Stimulated activated CD4-positive, alpha-beta T cell treated with anti-CD3 and anti-CD28 coated beads, TNF-alpha, amount 100 ng/mL, for 4 hours (primary cell): ENCODE measurements at places on chromosomes 13 and 19.

DNA sequence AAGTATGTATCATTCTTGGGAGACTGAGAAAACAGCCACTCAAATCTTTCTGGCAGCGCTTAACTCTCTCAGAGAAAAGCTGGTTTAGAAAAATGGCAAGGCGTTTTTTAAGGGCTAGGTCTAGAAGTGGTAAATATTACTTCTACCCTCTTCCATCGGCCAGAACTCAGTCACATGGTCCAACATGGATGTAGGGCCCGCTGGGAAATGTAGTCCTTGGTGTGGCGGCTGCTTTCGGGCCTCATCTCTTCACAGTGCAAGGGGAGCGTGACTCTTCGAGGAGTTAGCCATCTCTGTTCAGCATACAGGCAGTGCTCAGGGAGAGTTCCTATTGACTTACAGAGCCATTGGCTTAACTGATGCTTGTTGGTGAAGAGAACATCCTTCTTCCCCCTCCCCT lies 6.3 kb downstream of the VSTM2B start:
- DNase-seq, result no peak

DNA sequence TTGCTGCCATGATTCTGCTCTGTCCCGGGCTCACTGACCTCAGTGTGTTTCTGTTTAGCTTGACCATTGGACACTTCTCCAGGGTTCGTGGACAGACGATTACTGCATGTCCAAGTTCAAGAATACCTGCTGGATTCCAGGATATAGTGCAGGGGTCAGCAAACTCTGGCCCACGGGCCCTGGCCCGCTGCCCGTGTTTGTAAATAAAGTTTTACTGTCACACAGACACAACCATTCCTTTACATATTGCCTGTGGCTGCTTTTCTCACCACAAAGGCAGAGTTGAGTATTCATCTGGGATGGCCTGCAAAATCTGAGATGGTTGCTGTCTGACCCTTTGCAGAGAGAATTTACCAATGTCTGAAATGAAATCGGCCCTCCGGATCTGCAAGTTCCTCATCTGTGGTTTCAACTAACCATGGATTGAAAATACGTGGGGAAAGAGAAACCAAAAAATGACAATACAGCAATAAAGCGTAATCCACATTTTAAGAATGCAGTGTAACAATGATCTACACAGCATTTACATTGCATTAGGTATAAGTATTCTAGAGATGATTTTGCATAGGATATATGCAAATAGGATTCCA lies 25.9 kb upstream of the F2RL3 start:
- no peak for DNase-seq

- DNase-seq, result no peak
Measured at GRCh38 chr13:75444016-75444415, 38.0 kb downstream of the TBC1D4 start.

- no peak for DNase-seq
Measured at GRCh38 chr13:68895696-68896095, 1211.9 kb upstream of the ATXN8OS start.

DNA sequence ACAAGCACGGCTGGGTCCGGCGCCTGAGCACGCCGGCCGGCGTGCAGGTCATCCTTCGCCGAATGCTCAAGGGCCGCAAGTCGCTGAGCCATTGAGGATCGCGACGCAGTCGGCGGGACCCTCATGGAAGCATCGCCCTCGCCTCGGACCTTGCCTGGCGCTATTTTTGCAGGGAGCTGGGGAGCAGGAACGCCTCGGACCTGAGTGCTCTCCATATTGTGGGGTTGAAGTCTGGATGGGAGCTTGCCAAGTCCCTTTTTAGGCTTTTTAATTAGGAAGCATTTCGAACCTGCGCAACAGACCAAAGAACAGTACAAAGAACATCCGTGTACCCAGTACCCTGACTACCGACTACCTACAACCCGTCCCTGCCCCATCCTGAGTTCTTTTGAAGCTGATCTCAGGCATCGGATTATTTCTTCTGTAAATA lies 628 bp downstream of the MRPL34 start:
- DNase-seq, result no peak

GRCh38 chr13:113121928-113122471 lies 599 bp upstream of the F10 start:
- no peak for DNase-seq

DNA sequence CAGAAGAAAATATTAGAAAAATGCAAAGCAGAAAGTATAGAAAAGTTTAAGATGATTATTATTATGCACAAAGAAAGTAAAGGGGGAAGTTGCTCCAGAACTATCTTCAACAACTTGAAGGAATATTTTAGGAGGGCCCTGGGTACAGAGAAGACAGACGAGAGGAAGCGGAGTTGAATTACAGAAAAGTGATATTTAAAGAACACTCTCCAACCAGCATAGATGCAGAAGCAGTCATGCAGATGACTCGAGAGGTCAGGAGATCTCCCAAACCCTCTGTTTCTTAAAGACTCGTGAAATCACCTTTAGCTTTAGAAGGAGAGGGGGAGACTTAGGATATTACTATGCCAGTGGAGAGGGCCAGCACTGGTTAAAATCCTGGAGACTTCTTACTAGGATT lies 8.5 kb upstream of the SHISA2 start:
- DNase-seq, result no peak

DNA sequence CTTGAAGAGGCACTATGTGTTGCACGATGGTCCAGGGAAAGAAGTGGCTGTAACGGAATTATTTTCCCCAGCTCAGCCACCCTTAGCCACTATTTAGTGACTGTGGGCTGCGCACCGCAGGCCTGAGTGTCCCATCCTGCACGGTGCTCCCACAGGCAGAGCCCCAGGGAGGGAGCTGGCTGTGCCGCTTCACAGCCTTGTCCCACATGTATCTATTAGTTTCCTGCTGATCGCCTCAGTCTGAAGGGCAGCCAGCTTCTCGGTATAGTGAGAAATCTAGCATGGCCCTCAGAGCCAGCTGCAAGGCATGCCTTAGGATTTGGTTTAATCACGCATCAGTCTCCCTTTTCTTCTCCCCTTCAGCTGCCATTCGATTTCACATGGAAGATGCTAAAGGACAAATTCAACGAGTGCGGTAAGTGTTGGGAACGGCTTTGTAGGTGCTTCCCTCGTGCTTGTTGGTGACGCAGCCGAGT lies 15.7 kb downstream of the PRAM1 start:
- no peak for DNase-seq

DNA sequence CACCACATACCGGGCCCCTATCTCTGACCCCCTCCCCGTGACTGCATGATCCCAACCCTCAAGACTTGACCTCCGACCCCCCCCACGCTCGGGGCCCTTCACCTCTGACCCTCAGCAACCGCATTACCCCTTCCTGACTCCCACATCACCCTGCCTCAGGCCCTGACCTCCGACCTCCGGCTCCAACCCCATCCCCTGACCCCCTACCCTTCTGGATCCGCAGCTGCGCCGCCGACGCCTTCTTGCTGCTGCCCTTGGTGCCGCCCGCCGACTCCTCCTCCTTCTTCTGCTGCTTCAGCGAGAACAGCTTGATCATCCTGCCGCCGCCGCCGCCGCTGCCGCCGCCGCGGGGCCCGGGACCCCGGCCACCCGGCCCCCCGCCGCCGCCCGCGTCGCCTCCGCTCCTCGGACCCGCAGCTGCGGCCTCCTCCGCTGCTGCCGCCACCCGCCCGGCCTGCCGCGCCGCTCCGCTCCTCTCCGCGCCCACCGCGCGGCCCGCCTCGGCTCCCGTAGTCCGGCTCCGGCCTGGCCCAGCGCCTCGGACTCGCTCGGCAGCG lies at the start of gene UBE2M:
TSS of gene UBE2M (minus strand) at position 546 of the 557 bp plus-strand sequence. CDS start at position 316, 230 bp downstream.
- no peak for DNase-seq

- DNase-seq, result no peak
Measured at GRCh38 chr13:23467048-23467931, 33.8 kb upstream of the SACS start.

DNA sequence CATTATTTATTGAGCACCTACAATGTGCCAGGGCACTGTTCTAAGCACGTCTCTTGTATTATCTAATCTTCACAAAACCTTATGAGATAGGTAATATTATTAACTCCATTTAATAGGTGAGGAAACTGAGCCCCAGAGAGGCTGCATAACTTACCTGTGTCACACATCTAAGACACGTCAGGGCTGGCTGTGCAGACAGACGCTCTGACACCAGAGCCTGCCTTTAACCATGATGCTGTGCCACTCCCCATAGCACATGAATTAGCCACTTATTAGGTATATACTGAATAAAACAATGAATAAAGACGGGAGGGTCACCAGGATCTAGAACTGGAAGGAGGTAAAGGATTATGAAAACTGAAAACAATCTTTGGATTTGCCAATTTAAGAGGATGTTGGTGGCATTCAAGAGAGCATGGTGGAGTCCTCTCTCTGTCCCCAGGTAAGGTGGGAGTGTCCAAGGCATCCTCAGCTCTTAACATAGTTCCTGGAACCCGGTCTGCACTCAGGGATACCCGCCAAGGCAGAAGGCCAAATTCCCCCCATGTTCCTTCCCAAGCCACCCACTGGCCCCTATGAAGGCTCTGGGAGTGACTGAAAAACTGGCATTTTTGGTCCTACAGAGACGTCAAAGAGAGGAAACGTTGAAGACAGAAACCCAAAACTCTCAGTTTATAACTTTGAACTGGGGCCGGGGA lies 479.7 kb downstream of the FOXO1 start:
- no peak for DNase-seq

- DNase-seq, result no peak
Measured at GRCh38 chr19:10611907-10612306, 13.4 kb upstream of the SLC44A2 start.

- no peak for DNase-seq
Measured at GRCh38 chr19:53519446-53519845, 18.5 kb upstream of the ZNF331 start.
